ENCODE measurements at places on chromosomes 13 and 19.

DNA sequence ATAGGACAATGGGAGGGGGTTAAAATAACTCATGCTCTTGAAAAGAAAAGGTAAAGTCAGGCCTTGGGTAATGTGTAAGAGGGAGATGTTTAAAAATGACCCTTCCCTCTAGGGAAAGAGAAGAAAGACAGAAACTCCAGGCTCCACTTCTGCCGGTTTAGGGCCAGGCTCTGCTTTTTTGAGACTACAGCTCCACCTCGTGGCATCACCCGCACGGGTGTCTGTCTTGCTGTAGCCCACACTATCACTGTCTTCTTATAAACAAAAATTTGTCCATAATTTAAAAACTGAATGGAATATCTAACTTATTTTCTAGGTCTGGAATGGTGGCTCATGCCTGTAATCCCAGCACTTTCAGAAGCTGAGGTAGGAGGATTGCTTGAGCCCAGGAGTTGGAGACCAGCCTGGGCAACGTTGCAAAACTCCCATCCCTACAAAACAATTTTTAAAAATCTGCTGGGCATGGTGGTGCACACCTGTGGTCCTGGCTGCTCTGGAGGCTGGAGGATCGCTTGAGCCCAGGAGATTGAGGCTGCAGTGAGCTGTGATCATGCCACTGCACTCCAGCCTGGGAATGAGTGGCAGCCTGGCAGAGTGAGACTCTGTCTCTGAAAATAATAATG lies 65.1 kb upstream of the GTF3A start:
- peak; percentile 22 for DNase-seq

GRCh38 chr13:19607523-19608078 lies 25.9 kb upstream of the MPHOSPH8 start:
- DNase-seq: no peak

DNA sequence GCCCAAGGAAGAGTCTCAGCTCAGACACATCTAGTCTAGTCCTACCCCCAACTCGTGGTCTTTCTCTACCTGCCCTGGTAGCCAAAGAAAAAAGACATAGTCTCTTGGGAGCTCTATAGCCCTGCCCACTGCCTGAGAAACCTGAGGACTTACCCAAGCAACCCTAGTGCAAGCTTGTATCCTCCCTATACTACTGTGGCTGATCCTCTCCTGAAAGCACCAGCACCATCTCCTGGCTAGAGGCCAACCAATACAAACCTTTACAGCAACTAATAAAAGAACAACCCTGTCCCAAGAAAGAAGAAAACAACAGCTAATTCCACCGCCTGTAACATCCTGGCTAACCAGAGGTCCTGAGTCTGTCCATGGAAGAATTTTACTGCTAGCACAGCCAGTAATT lies 532.4 kb downstream of the SLITRK6 start:
- DNase-seq: no peak

DNA sequence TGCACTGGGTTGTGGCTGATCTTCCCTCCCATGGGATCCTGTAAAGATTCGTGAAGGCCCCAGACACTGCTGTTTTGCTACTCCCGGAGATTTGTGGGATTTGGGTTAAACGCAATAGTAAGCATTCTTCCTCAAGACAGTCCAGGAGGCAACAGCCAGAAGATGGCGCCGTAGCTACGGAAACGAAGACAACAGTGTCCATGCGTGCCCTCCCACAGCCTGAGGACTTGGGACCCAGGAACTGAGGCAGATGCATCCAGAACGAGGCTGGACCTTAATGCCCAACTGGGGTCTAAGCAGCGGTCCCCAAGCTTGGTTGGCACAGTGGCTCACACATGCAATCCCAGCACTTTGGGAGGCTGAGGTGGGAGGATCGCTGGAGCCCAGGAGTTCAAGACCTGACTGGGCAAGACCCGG lies 57.6 kb upstream of the ZNF507 start:
- DNase-seq: peak; percentile 35

DNA sequence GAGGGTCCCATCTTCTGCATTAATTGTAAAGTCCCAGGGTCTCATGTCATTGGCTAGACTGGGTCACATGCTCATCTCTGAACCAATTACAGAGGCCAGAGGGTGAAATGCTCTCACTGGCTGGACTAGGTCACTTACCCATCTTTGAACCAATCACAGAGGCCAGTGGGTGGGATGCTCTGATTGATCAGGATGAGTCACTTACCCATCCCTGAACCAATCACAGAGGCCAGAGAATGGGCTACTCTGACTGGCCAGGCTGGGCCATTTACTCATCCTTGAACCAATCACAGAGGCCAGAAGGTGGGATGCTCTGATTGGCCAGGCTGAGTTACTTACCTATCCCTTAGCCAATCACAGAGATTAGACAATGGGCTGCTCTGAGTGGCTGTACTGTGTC lies 5.3 kb downstream of the MISP start:
- peak; percentile 53 for DNase-seq

DNA sequence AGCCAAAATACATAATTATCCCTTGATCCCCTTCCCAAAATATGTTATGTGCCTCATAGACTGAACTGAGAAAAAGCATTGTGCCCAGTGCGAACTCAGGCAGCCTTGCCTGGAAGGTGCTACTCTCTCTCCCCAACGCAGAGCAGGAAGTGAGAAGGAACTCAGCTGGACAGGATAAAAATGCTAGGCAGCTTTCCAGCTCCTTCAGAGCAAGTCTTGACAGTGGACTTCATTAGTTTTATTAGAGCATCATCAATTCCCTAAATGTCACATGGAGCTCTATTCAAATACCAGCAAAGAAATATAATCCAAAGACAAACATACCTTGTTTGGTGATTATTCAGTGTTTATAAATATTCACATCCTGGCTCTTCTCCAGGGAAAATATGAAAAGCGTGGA lies 202.4 kb downstream of the RFC3 start:
- DNase-seq: no peak
